Stimulated activated effector memory CD8-positive, alpha-beta T cell treated with anti-CD3 and anti-CD28 coated beads, Interleukin-12 subunit alpha, Interleukin-12 subunit beta, amount 100 ng/mL, for 72 hours (primary cell): ENCODE measurements at places on chromosomes 5 and 9.

- no peak for DNase-seq
Measured at GRCh38 chr9:88833946-88834345, 157.3 kb upstream of the S1PR3 start.

GRCh38 chr5:130720355-130720754 lies 444.7 kb downstream of the HINT1 start:
- no peak for DNase-seq

GRCh38 chr9:98736226-98736625 lies 27.5 kb upstream of the GABBR2 start:
- no peak for DNase-seq

DNA sequence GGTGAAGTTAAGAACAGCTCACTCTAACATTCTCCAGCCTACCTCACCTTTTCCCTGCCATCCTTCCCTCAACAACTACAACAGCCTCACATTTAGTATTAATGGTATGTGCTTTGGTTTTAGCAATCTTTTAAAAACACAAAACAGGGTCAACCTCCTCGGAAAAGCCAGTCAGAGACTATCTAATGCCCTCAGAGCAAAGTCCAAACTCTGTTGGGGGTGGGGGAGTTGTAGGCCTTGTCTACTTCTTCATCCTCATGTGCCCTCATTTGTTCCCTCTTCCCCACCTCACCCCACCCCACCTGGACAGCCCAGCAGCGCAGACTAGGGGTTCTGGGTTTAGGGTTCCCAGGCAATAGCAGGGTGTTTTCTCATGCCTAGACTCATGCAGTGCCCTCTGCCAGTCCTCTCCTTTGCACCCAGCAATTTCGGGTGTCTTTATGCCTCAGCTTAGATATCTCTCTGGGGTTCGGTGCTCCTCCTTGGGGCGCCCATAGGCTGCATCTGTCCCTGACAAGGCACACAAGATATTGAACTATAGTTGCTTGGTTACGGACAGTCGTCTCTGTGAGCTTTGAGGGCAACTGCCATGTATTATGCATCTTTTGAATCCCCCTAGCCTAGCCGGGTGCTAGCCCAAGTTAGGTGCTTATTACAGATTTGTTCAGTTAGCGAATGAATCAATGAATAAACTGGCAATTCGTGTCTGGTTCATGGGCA lies 762 bp upstream of the TCOF1 start:
- no peak for DNase-seq

- no peak for DNase-seq
Measured at GRCh38 chr5:100576217-100576751, 41.1 kb downstream of the FAM174A start.

DNA sequence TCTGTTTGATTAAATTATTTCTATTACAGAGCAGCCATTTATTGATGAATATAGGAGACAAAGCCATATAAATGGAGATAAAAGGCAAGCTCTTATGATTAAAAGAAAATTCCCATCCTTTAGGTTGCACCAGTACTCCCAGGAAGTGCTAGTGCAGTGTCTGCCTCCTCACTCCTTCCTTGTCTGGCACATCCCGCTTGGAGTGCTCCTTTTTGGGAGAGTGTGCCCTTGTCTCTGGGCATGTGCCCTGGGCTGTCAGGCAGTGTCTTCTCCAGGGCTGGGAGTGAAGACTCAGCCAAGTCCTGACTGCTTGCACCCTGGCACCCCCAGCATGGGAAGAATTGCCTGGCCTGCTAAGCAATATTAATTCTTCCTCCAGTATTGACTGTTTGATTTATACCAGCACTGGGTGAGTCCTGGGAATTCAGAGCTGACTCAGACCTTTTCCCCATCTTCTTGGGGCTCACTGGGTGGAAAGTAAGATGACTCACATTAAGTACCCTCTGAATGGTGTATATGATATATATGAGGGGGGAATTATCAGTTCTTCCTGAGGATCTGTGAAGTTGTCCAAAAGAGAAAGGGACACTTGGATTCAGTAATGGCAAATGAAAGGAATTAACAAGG lies 62.1 kb downstream of the ZSWIM6 start:
- DNase-seq: no peak

GRCh38 chr5:102959055-102959454 lies 160.9 kb downstream of the GIN1 start:
- no peak for DNase-seq

GRCh38 chr5:1652873-1653697 lies 129.3 kb upstream of the LPCAT1 start:
- DNase-seq: no peak

GRCh38 chr5:151585970-151586369 lies 5.2 kb downstream of the FAT2 start:
- no peak for DNase-seq

- no peak for DNase-seq
Measured at GRCh38 chr9:34869390-34869789, 88.7 kb upstream of the PHF24 start.

- no peak for DNase-seq
Measured at GRCh38 chr5:158911693-158912363, 187.9 kb downstream of the EBF1 start.

- DNase-seq: no peak
Measured at GRCh38 chr9:16060436-16061129, 507.7 kb downstream of the CCDC171 start.

- no peak for DNase-seq
Measured at GRCh38 chr5:83156001-83156400, 78.7 kb downstream of the XRCC4 start.

DNA sequence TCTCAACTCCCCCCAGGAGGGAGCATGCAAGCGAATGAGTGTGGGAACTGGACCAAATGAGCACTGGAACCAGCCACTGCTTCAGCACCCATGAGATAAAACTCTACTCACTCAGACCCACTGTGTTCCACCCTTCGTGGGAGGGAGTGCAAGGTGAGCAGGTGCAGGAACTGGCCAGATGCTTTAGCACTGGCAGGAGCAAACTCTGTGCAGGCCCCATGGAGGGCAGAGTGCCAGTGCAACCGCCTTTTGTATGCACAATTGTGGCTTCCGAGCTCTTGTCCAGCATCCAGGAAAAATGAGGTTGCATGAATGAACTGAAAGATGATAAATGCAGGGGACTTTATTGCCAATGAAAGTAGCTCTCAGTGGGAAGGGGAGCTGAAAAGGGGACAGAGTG lies 67.4 kb upstream of the CCDC112 start:
- no peak for DNase-seq
